ENCODE measurements at places on chromosomes 2 and 18.

- no peak for DNase-seq
Measured at GRCh38 chr2:109463236-109463635, 150.5 kb downstream of the SEPTIN10 start.

DNA sequence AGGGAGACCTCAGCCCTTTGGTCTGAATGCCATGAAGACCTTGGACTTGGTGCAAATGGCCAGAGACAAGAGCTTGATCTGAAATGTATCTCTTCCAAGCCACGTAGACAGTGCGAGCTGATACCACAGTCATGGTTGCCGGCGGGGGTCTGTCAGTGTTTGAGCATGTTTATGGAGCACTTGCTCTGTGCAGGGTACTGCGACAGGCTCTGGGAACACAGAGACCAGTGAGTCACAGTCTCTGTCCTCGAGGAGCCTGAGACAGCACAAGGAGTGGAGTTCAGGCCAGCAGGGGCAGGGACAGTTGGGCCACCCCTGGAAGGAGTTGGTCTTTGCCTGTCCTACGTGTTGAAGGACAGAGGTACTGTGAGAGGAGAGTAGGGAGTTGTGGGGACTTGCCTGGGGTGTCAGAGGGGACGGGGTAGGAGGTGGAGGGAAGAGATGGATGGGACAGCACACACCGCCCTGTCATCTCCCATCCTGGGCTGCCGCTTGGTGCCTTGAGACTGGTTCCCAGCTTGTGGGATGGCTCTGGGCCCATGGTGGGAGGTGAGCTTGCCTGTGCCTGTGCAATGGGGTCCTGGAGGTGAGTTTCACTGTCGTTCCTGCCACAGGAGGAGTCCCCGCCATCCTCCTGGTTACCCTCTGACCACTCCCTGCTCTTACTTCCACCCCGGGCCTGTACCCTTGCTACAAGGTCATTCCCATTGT, 39.5 kb downstream of the ATP6V1C2 start:
- no peak for DNase-seq

- no peak for DNase-seq
Measured at GRCh38 chr18:72206814-72207213, 337.3 kb downstream of the CBLN2 start.

DNA sequence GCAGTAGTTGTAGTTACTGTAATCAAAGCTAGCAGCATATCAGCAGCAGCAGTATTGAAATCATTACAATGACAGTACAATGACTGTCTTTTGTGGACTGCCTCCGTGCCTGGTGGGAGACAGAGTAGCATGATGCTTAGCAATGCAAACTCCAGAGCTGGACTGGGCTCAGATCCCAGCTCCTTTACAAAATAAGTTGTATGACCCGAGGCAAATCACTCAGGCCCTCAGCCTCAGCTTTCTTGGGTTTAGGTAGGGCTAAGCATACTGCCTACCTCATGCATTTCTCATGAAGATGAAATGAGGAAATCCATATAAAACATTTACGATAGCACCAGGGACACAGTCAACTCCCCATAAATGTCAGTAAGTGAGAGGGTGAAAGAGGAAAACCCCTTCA, 170.7 kb downstream of the TTC32 start:
- no peak for DNase-seq

DNA sequence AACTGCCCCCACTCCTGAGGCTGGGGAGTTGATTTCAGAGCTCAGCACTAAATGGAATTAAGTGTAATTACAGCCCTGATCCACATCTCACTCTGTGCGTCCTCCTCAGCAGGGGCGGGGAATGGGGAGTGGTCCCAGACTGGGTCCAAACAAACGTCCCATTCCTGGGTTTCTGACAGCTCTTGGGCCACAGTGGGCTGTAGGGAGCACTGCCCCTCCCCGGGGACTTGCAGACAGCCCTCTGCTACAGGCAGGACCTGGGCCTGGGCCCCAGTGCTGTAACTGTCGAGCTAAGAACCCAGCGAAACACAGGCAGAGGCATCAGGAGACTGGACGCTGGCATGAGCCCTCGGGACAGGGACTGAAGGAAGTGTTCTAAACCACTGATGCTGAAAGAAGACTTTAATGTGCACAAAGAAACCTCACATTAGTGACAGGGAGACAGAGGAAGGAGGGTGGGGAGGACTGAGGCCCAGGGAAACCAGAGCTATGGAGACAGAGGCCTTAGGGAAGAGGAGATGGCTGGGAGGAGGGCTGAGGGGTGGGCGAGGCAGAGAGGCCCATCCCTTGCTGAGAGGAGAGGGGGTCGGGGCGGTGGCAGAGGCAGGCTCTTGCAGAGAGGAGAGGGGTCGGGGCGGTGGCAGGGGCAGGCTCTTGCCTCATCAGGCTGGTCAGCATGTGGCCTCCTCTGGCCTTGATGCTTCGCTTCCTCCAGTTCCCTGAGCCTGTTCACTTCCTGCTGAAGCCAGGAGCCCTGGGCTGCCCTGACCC, 5.8 kb upstream of the SEMA4C start:
- peak; percentile 46 for DNase-seq

Measured in neural crest cell (in vitro differentiated cells).